A549 treated with AZD2906 at 1 μM for 4 hours (cell line): ENCODE measurements at places on chromosomes 16 and 17. TPM values are rescaled to one million over a fixed set of nuclear protein-coding genes. Genes with fewer than 3 reads are reported as not detected.

The PROCA1 gene
- total RNA-seq: 1.00 to 1.4 TPM (median 1.3 TPM) in 5 replicates

The VAT1L gene
- total RNA-seq: not detected in 5 replicates

The OR1A1 gene
- not detected in 5 replicates for total RNA-seq

The TBC1D3E gene
- total RNA-seq: not detected in 5 replicates

The KRT36 gene
- total RNA-seq: 0.05 TPM in 1 of 5 replicates, not detected in the others

The MT1E gene
- 0.15 to 0.21 TPM in 2 of 5 replicates, not detected in the others for total RNA-seq

The ADAM11 gene
- 1.8 to 2.6 TPM (median 1.9 TPM) in 5 replicates for total RNA-seq

The IL17C gene
- 0.06 TPM in 1 of 5 replicates, not detected in the others for total RNA-seq

The SDR42E2 gene
- total RNA-seq: not detected in 5 replicates

The FTSJ3 gene
- 43.9 to 61.3 TPM (median 52.1 TPM) in 5 replicates for total RNA-seq

The RNF222 gene
- not detected in 5 replicates for total RNA-seq

The CDRT15L2 gene
- total RNA-seq: not detected in 5 replicates
